Stimulated activated CD4-positive, alpha-beta T cell treated with anti-CD3 and anti-CD28 coated beads, Interleukin-15, amount 100 ng/mL, for 1 hour (primary cell): ENCODE measurements at places on chromosomes 3 and 15.

DNA sequence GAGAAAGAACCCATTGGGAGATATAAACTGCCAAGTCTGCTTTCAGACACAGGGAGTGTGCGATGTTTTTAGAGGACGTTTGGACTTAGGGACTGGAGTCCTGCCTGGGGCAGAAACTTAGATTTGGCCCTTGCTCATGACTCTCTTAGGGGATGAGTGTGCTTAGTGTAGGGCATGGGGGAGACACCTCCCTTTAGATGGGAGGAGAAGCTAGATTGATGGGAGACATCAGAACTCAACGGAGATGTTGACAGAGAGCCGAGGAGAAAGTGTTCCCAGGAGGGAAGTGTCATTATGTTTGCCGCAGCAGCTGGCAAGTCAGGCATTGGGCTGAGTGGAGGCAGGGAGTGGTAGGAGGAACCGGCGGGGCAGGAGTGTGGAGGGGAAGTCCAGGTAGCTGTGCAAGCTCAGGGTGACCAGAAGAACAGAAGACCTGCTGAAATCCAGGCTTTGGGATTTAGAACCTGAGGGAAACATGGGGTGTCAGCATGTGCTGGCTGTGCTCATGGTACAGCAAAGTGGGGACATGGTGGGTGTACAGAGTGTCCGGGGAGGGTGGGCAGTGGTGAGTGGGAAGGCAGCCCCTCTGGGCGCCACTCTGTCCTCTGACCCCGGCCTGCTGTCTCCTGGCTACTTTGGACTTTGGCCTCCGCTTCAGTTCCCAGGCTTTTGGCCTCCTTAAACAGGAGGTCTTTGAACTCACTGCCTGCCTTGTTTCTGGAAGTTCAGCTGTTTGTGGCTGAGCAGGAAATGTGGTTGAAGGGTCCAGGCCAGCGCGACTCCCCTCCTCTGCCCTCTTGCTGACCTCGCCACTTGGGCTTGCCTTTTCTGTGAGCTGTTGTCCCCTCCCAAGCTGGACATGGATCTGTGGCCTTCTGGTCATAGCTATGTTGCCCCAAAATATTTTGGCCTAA is 324.0 kb upstream of the LRRFIP2 start:
- no peak for DNase-seq

DNA sequence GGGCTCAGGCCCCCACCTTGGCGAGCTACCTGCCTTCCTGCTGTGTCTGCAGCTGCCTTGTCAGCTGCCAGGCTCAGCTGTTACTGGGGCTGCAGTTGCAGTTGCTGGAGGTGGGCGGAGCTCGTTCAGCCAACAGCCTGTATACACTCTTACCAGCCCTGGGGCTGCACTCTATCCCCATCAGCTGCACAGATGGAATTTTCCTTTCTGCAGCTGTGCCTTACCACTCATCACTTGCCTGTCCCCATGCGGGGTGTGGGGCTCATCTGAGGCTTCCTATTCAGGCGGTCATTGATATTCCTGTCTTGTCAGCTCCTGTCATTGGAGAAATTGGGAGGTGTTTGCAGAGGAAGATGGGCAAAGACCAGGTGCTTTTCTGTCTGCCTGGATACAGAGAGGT is 9.1 kb upstream of the SYN2 start:
- DNase-seq, result no peak

DNA sequence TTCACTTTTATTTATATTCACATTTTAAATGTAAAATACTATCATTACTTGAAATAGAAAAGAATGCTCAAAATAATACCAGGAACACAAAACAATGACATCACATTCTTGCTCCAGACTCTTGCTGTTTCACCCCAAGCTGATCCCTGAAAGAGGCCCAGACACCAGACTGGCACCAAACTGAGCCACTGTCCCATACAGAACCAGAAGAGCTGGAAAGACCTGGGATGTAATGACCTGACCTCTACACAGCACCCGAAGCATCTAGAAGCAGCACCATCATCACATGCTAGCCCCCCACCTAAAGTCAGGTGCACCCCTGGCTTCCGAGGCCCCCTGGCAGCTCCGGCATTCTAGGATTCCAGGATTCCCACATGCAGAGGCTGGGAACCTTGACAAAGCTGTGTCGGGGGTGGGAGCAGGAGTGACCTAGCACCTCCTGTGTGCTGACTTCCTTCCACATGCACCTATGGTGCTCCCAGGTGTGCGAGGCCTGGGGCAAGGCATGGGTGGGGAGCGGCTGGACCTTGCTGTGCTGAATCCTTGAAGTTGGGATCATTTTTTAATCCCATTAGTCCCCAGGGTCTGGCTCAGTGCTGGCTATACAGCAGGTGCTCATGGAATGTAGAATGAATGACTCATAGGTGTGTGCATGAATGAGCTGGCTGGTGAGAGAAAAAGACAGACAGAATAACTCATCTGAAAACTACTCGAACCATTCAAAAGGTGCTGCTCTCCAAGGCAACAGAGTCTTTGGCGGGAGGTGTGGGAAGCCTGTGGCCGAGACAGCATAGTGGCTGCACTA is 144.7 kb upstream of the IQSEC1 start:
- no peak for DNase-seq

DNA sequence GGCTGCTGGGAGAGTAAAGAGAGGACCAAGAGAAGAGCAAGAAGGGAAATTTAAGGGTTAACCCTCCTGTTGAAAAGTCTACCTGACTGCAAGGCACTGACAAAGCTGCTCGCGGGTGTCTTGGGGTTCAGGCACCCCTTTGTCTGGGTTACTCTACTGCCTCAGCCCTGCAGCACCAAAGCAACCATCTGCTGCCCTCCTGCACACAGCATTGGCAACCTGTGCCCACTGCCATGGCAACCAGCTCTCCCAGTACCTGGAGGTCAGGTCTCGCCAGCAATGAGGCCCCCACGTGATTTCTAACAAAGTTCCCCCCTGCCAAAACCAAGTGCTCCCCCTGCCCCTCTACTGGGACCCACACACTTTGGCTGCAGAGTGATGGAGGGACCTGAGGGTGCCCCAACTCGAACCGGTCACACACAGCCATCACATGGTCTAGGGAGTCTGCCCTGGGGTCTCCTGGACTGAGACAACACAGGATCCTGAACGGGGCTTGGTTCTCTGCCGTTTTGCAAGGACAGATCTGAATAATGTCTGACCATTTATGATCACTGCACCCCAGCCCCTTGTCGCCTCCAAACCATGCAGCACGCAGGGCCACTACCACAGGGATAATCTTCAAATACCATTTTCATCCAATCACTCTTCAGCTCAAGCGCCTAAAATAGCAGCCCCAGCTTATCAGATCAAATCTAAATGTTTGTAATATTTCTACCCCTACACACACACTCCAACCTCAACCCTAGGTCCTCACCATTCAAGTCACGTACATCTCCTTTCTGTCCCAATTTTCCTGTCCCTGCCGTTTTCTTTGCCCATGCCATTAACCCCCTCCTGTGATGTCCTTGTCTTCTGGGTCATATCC is 50.7 kb downstream of the ADCY5 start:
- DNase-seq, result no peak

DNA sequence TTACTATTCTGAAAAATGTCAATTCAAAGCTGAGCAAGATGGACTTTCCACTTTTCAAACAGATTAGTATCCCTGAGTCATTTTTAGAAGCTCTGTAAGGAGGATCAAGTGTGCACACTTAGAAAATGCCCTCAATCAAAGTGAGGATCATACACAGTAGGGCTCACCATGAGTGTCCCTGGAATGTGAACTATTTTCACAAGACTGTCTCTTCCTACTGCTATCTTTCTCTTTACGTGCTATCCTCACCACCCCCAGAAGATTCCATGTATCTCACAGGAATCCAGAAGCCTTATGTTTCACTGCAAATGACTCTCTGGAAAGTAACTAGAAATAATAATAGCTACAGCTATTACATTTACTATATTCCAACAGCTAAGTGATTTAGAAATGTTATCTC is 349.9 kb upstream of the TGFBR2 start:
- DNase-seq, result no peak

DNA sequence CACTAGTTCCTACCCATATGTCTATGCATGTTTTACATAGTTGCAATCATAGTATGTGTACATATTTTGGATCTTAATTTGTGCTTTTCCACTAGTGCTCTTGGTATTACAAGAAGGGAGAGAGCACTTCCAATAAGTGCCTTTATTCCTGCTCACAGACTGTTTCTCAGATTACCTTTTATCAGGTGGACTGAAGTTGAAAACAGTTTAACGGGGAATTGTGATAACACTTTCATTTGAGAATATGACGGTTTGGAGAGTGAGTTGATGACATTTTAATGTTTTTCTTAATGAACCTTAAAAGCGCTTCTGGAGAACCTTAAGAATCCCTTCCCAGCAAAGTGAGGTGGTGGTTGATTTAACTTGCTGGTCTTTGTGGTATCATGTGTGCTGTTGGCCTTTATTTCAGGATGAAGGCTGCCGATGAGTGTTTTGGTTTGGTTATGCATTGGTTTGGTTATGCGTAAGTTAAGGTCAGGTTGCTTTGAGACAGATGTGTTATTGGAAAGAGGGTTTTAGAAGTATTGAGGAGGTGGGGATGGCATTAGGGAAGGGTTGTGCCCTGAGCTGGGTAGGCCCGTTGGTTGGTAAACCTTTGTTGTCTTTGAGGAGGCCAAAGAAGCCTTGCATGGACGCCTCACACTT is 2.8 kb downstream of the EDEM1 start:
- DNase-seq, result no peak

DNA sequence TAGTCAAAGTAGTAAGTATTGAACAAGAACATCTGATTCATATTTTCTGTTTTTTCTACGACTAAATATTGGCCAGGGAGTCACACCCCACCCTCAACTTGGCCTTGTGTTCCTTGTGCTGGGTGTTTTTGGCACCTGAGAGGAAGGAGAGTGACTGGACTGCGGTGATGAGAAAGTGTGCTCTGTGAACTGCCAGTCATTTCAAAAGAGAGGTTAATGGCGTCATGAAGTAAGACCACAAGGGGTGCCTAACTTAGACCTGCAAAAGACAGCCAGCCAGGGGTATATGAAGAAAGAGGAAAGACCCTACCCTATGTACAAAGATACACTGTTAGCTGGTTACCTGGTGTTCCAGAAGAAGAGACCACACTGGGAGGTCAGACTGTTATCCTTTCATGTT is 58.4 kb upstream of the COL8A1 start:
- DNase-seq, result no peak

GRCh38 chr3:102909904-102910303 is 475.1 kb downstream of the ZPLD1 start:
- no peak for DNase-seq

GRCh38 chr3:153495422-153495821 is 333.4 kb downstream of the RAP2B start:
- no peak for DNase-seq

DNA sequence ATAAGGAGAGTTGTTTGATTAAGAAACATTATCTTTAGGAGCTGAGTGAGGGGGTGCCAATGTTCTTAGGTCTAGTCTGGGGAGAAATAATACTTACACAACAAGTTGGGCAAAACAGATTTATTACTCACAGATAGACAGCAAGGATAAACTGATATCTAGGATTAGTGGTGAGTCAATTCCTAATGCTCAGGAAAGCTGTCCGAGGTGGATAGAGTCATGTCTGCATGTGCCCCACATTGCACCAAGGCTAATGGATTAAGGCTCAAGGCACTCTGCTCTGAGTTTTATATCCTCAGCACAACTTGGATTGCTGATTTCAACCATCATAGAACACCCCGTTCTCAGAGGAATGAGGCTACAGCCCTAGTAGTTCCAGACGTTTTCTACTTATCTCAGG is 1042.3 kb downstream of the OTOL1 start:
- DNase-seq, result no peak

GRCh38 chr3:30996467-30996866 is 102.0 kb upstream of the GADL1 start:
- no peak for DNase-seq

DNA sequence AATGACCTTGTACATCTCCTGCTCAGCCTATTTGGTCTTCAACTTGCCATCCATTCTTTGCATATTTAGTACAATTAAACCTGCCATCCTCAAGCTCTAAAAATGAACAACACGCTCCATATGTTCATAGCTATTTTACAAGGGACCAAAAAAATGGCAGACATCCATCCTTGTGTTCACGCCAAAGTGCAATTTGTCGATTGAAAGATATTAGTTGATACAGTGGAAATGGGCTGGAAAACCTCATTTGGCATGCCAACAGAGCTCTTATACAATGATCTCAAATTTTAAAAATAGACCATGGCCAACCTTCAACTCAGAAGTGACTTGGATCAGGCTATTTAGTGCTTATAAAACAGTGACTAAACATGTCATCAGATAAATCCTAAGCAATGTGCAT is 413.6 kb upstream of the ARL6 start:
- no peak for DNase-seq

DNA sequence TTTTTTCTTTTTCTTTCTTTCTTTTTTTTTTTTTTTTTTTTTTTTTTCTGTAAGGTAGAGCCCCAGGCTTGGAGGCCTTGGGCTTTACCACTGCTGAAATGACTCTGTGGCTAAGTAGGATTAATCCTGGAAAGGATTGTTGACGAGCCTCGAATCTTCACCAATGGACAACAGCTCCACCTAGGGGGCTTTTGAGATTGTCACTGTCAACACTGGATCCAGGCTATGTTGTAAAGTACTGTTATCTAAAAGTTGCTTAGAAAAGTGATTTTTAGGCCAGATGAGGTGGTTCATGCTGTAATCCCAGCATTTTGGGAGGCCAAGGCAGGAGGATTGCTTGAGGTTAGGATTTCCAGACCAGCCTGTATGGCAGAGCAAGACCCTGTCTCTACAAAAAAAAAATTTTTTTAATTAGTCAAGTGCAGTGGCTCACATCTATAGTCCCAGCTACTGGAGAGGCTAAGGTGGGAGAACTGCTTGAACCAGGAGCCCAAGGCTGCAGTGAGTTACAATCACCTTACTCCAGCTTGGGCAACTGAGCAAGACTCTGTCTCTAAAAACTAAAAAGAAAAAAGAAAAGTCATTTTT is 41.6 kb downstream of the KLHL18 start:
- DNase-seq, result no peak

- DNase-seq, result no peak
Measured at GRCh38 chr3:177213801-177214535, 16.7 kb upstream of the TBL1XR1 start.

DNA sequence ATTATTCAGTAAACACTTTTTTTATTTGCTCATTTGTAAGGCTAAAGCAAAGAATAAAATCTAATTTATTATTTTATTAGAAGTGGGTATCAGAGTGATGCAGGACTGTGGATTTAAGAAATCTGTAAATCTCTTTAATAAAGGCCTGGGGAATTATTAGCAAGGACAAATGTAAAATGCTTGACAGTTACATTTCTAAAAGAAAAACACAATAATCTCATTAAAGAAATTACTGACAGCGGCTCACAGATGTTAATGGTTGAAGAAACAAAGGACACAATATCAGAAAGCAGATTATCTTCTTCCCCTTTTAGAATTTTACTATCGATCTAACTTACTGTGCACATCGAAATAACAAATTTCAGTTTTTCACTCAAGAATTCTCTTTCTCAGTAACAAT is 262.1 kb upstream of the MEIS2 start:
- no peak for DNase-seq

GRCh38 chr3:133404920-133405319 is 5.1 kb downstream of the BFSP2 start:
- DNase-seq, result no peak

GRCh38 chr3:11452885-11453847 is 181.0 kb downstream of the ATG7 start:
- no peak for DNase-seq
